ENCODE measurements at places on chromosomes 11 and 22.

DNA sequence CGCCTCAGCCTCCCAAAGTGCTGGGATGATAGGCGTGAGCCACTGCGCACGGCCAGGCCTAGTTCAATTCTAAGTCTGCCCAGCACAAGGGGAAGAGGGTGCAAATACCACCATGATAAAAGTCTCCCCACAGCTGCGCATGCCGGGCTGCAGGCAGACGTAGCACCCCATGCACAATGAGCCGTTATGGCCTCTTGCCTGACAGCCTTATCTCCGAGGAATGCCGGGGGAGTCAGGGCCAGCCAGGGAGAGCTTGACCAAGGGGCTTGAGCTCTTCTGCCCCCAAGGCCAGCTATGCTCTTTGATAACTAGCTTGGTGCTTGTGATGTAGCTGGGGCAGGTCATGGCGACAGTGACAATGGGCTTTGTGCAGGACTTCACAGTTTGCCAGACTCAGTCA lies 13.7 kb upstream of the SCUBE1 start:
- DNase-seq = no peak

DNA sequence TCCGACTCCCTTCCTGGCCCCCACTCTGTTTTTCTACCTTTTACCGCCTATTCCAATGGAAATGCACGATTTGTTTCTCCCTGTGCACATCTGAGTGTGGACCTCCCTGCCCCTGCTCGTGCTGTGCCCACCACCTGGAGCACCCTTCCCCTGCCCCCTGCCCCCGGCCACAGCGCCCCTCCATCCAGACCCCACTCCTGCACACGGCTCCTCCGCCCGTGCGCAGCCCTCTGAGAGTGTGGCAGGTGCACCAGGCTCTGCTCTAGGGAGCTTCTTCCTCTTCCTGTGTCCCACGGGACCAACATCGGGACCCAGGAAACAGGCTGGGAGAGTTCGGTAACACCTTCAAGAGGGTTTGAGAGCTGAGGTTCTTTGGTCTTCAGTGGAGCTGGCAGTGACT lies 62.9 kb downstream of the LRP5 start:
- no peak for DNase-seq

DNA sequence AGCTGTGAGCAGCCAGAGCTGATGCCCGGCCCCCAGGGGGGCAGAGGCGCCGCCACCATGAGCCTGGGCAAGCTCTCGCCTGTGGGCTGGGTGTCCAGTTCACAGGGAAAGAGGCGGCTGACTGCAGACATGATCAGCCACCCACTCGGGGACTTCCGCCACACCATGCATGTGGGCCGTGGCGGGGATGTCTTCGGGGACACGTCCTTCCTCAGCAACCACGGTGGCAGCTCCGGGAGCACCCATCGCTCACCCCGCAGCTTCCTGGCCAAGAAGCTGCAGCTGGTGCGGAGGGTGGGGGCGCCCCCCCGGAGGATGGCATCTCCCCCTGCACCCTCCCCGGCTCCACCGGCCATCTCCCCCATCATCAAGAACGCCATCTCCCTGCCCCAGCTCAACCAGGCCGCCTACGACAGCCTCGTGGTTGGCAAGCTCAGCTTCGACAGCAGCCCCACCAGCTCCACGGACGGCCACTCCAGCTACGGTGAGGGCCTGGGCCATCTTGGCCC lies 6.1 kb downstream of the CDC42EP1 start:
- DNase-seq = no peak

DNA sequence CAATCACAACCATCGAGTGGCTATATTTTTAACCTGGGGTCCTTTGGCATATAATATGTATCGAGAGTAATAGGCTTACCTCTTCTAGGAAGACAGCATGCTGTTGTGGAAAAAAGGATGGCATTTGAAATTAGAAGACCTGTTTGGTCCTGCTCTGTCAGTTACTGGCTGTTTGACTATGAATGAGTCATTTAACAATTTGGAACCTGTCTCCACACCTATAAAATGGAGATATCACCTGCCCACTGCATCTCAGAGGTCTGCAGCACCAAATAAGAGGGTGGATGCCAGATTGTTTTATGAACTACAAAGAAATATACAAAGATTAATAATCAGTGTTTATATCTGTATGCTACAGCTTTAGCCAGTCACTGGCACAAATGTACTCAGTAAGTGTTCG lies 60.8 kb downstream of the SLC25A17 start:
- peak; percentile 13 for DNase-seq

GRCh38 chr22:26267856-26268255 lies 98.6 kb downstream of the SEZ6L start:
- DNase-seq = no peak

- DNase-seq = no peak
These were observed 9.5 kb upstream of the GNAZ start for GRCh38 chr22:23060612-23061400.

DNA sequence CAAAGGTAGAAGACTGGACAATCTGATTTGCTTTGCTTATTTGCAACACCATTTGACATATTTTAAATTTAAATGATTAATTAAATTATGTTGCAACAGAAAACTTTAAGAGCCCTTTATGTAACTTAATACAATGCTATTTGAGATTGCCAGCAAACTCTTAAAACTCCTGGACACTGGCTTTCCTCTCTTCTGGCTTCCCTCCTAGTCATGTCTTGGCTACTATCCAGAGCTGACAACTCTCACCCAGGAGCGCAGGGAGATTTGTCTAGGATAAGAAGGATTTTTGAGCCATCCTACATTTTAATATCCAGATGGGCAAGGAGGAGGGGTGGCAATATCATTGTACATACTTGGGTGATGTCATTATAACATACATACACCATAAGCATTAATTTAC lies 134.3 kb downstream of the ELP4 start:
- DNase-seq = no peak

GRCh38 chr22:38286915-38287669 lies 14.3 kb upstream of the TMEM184B start:
- no peak for DNase-seq

- DNase-seq = no peak
These were observed 35.9 kb downstream of the PKNOX2 start for GRCh38 chr11:125200441-125200840.

DNA sequence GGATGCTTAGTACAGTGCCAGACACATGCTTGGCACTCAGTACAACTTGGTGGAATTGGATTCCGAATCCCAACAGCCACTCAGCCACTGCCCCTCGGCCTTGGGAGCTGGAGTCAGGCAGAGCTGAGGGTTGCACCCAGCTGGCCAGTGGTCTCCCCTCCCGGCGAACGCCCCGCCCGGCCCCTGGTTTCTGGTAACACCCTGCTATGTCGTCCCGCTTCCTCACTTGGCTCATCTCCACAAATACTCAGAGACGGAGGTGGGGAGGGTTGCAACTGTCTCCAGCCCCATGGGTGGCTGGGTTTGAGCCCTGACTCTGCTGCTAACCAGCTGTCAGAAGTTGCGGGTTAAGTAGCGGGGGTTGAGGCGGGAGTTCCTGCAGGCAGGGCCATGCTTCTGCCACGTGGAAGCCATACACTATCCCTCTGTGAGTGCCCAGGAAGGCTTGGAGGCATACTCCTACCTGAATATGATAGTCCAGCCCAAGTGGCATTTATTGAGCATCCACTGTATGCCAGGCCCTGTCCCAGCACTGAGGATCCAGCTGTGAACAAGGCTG lies 67.1 kb downstream of the GRIK4 start:
- DNase-seq = no peak

DNA sequence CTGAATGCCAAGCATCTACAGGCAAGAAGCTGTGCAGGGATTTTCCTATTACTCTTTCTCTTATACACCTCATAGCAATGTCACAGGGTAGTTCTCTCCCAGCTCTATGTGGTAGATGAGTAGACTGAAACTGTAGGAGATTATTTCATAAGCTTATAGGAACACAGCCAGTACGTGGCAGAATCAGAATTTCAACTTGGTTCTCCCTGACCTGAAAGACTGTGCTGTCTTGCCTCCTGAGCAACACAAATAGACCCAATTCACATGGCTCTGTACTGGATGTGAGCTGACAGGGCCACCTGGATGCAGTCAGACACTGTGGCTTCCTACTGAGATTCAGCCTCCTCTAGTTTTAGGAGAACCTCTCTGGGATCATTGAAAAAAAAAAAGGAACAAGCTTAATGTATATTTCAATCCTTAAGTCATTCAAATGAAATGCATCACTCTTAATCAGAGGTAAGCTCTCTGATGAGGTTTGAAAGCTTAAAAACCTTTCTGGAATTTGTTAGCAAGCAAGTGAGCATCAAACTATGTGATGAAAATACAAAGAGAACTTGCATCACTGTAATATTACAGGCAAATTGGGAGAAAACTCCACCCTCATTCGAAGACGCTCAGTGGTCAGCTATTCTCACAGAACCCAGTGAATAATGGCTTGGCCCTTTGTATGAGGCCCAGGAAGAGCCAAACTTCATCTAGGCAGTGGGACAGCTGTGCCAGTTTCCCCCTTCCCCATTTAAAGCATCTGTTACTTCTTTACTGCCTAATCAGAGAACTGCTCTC lies 1039.3 kb downstream of the NTM start:
- no peak for DNase-seq

DNA sequence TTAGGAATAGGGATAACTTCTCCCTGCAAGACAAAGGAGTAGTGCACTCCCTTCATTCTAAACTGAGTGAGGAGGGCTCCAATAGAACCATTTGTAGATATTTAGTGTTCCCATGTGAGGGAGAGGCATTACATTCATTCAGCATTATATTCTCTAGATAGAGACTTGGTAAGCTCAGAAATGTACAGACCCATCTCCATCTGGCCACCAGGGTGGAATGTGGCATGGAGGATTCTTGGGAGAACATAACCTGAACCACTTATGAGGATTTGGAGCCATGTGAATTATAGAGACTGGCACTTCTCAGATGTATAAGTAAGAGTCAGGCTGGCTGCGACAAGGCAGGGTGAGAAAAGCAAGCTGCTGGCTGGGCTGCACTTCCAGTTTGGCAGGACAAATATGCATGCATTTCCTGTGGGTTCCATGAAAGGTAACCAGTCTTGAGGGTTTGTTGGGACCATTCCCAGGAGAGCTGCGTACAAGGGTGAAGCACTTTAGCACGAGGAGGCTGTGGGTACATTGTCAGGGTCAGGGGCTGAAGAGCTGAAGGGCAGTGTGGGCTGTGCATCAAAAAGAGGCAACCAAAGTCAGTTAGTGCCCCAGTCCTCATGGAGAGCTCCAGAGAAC lies 9.2 kb downstream of the RRP8 start:
- DNase-seq = no peak

DNA sequence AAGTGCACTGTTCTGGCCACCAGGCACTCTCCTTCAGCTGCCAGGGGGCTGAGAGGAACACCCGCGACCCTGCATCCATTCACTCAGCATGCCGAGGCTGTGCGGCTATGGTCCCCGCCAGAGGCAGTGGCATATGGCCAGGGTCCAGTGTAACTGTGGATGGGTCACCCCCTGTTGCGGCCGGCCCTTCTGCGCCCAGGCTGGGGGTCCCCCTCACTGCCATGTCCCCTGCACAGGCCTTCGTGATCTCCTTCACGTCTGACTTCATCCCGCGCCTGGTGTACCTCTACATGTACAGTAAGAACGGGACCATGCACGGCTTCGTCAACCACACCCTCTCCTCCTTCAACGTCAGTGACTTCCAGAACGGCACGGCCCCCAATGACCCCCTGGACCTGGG lies 20.8 kb upstream of the FADD start:
- no peak for DNase-seq

- no peak for DNase-seq
These were observed 347.0 kb upstream of the SYN3 start for GRCh38 chr22:33405194-33405593.

DNA sequence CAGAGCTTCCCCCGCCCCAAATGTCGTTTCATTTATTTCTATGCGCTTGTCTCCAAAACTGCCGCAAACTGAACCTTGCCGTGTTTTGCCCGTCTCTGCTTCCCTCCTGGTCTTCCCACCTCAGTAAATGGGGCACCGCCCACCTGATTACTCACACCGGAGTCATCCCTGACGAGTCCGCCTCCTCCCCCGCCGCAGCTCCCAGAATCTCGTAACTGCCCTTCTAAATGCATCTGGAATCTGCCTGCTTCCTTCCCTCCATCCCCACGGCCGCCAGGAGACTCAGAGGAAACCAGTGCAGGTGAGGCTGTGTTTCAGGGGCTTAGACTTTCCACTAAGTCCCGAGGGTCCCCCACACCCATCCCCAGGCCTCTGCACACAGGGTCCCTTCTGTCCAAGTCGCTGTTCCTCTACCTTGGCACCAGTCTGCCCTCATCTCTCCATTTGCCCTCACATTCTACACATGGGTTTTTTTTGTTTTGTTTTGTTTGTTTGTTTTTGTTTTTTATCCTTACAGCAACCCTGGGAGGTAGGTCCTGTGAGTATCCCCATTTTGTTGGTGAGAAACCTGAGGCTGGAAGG lies 62.6 kb upstream of the PHF21B start:
- peak; percentile 25 for DNase-seq

GRCh38 chr11:41459465-41460401 lies at the start of gene LRRC4C:
TSS of gene LRRC4C (minus strand) at chr11:41459652.
- no peak for DNase-seq

GRCh38 chr11:109033627-109034338 lies 368.9 kb downstream of the DDX10 start:
- DNase-seq = no peak

DNA sequence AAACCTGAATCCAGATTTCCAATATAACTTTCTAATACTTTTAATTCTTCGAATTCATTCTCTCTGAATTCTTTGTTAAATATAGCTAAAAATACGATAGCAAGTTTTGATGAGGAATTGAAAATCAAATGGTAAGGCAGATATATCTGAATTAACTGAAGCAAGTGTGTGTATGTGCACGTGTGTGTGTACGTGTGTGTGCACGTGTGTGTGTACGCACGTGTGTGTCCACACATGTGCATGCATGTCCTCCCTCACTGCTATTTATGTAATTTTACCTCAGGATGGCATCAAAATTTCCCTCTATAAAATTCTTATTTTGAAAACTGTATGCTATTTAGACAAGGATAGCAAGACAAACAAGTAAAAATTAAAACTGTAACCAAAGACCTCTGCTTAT lies 961.3 kb upstream of the CNTN5 start:
- no peak for DNase-seq

GRCh38 chr22:30078320-30079311 lies 1.6 kb upstream of the HORMAD2 start:
- DNase-seq = no peak

GRCh38 chr11:72816404-72816990 lies 2.3 kb downstream of the ATG16L2 start:
- no peak for DNase-seq

GRCh38 chr22:37870273-37870672 lies 21.1 kb downstream of the EIF3L start:
- DNase-seq = no peak

DNA sequence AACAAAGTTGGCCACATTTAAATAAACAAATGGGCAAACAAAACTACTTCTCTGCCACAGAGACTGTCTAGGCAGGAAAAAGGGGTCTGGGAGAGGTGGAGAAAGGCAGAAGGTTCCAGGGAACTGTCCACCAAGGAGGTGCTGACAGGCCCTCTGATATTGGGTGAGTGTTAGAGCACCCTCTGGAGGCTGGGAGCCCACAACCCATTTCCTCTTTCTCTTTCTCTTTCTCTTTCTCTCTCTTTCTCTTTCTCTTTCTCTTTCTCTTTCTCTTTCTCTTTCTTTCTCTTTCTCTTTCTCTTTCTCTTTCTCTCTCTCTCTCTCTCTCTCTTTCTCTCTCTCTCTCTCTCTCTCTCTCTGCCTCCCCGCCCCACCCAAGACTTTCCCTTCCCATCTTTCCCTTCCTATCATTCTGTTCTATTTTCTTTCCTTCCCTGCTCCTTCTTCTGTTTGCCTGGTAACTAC lies 912.8 kb downstream of the DLG2 start:
- peak; percentile 78 for DNase-seq
